ENCODE measurements at places on chromosomes 4 and X.
A peak's percentile ranks its signal among the peaks of the same experiment; 100 is the strongest.

- peak; percentile 53 for DNase-seq
These were observed at the start of gene TLR10 for GRCh38 chr4:38782452-38783108. Gene TLR10, minus strand, starts transcription at chr4:38782990. Its CDS starts 7,400 bp downstream, at chr4:38775590.

- DNase-seq = peak; percentile 88
These were observed 29.8 kb downstream of the ACOX3 start for GRCh38 chr4:8410641-8411271.

DNA sequence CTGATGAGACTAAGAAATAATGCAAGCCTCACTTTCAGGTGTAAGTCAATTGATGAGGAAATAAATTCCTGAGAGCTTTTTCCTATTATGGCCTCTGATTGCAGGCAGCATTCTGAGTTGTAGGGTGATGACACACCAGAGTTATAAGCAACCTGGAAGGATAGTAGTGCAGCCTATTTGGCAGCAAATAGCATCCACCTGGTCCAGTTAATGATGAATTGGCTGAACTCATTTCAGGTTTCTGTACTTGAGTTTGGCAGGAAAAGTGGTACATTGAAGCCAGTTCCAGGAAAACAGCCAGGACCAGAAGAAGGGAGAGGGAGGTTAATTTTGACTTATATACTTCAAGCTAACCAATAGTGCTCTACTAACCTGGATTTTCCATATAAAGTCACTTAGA, 316.8 kb downstream of the NAF1 start:
- DNase-seq = no peak

DNA sequence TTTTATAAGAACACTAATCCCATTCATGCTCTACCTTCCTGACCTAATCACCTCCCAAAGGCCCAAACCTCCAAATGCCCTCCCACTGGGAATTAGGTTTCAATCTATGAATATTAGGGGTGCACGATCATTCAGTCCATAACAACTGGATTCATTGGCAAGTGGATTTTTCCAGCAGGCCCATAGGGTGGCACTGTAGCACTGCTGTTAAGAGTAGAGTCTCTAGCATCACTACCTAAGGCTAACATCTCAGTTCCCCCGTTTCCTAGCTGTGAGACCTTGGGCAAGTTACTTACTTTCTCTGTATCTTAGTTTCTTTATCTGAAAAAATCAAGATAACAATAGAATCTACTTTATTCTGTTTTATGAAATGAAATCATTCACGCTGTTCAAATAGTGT, 315.8 kb downstream of the STIM2 start:
- DNase-seq = peak; percentile 1

GRCh38 chr4:22900876-22901275, 208.1 kb downstream of the GBA3 start:
- DNase-seq = no peak

- DNase-seq = no peak
These were observed 8.4 kb downstream of the NIPAL1 start for GRCh38 chr4:48025005-48025404.

- DNase-seq = no peak
These were observed 16.8 kb upstream of the EPGN start for GRCh38 chr4:74291471-74291870.

DNA sequence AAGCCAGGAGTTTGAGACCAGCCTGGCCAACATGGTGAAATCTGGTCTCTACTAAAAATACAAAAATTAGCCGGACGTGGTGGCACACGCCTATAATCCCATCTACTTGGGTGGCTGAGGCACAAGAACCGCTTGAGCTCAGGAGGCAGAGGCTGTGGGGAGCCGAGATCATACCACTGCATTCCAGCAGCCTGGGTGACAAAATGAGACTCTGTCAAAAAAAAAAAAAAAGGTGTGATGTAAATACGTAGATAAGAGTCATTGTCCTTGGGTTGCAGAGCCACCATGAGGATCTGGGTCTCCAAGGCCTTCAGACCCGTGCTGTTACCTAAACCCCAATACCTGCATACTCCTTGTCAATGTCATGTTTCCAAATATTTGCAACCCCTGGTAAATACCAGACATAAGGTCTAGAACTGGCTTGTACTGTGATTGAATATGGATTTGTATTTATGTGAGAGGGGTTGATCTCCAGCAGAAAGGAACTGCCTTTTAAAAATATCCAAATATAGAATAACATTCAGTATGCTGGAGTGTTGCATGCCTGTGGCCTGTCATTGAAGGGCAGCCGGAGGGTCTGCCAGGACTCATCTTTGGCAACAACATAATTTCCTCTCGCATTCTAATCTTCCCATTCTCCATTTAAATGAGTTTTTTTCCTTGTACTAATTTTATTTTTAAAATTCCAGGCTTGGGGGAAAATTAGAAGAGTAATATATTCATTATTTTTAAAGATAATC, 40.4 kb downstream of the ATXN3L start:
- no peak for DNase-seq

Data from SK-N-SH (cell line).